ENCODE measurements at places on chromosomes 11 and 22.

GRCh38 chr11:47523490-47524225 lies 29.3 kb downstream of the CELF1 start:
- peak; percentile 6 for DNase-seq

GRCh38 chr11:128938156-128938885 lies 4.3 kb downstream of the TP53AIP1 start:
- DNase-seq, result no peak

DNA sequence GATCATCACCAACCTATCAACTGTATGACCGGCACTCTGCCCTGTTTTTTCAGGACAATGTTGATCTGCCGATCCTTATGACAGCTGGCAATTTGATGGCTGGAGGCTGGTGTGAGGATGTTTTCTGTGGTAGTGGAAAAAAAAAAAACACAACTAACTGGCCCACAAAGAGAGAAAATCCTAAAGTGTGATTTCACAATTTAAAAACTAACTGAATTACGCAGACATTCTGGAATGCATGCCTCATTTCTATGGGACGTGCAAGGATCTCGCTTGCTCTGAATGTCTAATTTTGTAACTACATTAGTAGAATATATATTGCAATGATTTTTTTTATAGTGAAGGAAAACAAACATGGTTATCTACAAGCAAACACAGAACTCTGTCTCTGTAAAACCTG lies 590.5 kb downstream of the ETS1 start:
- no peak for DNase-seq

DNA sequence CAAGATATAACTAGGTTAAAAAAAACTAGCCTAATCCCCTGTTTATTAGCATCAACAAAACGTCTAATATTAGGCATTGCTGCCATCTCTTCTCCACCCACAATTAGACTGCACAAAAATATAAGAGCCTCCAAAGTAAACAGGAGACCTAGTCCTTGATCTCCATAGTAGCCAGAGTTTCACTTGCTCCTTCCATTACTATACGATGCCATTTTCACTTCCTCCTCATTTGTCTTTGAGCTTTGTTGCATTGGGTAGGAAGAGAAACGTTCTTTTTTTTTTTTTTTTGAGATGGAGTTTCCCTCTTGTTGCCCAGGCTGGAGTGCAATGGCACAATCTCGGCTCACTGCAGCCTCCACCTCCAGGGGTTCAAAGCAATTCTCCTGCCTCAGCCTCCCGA lies 42.3 kb upstream of the RDX start:
- no peak for DNase-seq

- no peak for DNase-seq
Observed at GRCh38 chr11:8011981-8012444, 24.9 kb downstream of the EIF3F start.

GRCh38 chr22:24498824-24499223 lies 3.7 kb downstream of the UPB1 start:
- DNase-seq, result no peak

GRCh38 chr11:57422669-57423068 lies 4.3 kb downstream of the SLC43A3 start:
- no peak for DNase-seq

- DNase-seq, result no peak
Observed at GRCh38 chr11:12285106-12285505, 92.3 kb upstream of the PARVA start.

DNA sequence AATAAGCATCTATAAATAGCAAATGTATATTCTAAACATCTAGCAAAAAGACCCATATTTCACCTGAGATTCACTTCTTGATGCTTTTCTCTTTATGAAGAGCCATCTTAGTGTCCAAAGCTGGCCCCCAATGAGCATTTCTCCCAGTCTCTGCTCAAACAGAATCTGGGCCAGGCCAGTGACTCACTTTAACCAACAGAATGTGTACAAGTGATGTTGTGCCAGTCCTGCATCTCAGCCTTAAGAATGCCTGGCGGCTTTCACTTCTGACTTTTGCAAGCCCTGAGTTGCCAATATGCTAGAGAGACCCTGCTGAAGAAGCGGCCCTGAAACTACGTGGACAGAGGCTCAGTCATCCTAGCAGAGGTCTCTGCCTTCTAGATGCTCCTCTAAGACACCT lies 6.9 kb upstream of the COPB1 start:
- DNase-seq, result no peak

- DNase-seq, result no peak
Observed at GRCh38 chr11:130732476-130732875, 183.8 kb downstream of the SNX19 start.

DNA sequence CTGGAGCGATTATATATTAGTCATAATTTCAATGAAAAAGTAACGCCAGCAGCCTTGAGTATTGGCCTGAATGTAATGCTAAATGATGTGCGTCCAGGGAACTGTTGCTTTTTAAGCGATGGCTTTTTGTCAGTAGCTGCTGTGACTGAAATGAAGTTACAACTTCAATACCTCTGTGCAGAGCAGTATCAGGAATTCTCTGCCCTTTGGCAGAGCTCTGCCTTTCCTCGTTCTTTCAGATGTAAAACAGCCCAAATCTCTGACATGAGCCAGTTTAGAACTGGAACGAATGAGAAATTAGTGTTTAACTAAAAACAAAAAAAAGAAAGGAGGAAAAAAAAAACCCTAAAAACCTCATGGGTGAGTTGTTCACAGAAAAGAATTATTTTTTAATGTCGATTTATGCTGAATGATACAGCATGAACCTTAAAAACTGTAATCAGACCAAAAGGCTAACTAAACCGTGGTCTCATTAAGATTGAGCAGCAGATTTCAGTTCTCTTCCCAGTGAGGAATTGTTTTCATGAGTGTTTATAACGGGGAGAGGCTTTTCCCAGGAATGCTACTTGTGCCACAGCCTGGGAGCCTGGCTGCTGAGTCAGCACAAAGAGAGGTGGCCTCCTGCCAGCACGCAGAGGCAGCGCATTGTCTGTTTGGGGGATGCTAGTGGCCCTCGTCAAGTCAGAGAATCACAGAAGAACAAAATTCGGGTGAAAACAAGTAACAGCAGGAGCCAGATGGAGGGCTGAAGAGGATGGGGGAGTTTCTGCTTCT lies 146.2 kb upstream of the RASSF10 start:
- DNase-seq, result no peak

DNA sequence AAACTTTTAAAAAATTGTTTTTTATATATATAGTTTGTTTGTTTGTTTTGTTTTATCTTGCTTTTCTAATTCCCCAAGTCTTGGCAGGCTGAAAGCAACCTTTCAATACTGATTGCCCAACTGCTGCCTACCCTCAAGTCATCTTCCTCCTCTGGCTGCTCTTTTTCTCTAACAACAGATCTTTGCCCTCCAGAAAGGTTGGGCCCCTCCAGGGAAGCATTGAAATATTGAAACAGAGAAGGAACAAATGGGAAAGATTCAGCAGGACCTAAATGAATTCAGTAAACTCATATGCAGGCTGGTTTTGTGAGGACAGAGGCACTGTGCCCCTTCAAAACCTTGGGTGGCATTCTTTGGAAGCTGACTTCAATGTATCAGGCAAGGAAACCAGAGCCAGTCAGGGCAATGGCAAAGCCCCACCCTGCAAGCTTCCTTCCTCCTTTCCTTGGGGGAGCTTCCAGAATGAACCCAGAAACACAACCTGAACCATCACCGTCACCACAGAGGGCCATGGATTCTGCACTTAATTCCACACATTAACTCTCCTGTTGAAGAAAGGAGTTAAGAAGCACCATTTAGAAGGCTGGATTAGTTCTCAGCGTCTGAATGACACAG lies 815 bp upstream of the MS4A6A start:
- no peak for DNase-seq

DNA sequence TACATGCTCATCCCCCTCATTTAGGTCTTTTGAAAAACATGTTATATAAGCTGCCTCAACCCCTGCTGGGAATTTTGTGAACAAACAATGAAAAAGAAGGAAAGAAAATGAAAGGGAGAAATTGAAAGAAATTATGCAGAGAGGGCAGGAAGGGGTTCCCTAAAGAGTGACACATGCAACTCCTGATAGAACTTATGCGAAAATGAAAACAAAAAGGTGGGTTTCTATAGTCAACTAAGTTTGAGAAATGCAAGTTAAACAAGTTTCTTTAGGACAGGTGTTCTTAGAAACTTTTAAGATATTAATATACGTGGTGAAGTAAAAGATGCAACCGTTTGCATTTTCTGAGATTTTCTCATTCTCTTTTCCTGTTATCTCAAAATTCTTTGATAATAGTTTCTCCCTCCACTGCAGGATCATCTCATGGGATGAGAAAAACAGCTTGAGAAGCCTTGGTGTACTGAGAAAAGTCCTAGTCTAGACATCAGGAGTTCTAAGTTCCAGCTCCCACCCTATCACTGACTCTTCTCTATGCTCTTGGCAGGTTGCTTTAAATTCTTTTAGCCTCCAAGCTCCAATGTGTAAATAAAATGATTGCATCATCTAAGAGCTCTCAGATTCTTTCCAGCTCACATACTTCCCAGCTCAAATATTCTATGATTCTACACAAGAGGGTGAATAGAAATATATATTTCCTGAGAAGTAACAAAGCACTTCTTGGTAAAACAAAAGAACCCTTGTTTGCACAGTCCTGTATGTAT lies 109.2 kb downstream of the FAM76B start:
- no peak for DNase-seq

DNA sequence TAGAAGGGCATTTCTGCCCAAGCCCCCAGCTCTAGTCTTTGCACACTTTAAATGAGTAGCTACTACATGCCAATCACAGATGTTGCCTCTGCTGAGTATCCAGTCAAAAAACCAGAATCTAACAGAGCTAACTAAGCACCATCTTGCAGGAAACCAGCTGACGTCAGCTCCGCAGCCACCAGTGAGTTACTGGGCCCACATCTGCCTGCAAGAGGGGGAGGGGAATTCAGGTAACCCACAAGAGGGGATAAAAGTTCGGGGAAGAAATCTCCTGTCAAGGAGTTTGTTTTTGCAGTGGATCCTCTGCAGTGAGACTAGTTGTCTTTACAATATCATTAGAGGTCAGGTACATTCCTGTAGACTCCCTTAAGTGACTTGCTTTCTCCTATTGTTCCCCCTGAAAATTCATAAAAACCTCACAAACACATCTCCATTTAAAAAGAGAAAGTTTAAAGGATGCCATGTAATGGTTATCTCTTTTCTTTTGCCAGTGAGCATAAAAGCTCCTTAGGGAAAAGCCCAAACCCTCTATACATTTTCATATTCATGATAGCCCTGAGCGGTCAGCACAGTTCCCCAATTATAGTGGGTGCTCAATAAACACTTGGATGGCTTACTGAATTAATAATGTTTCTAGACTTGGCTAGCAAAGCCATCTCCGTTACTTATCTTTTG lies 9.3 kb downstream of the CD44 start:
- peak; percentile 15 for DNase-seq

GRCh38 chr11:10927538-10927937 lies 69.7 kb upstream of the ZBED5 start:
- DNase-seq, result no peak

- DNase-seq, result no peak
Observed at GRCh38 chr11:119835753-119836152, 106.8 kb upstream of the NECTIN1 start.

DNA sequence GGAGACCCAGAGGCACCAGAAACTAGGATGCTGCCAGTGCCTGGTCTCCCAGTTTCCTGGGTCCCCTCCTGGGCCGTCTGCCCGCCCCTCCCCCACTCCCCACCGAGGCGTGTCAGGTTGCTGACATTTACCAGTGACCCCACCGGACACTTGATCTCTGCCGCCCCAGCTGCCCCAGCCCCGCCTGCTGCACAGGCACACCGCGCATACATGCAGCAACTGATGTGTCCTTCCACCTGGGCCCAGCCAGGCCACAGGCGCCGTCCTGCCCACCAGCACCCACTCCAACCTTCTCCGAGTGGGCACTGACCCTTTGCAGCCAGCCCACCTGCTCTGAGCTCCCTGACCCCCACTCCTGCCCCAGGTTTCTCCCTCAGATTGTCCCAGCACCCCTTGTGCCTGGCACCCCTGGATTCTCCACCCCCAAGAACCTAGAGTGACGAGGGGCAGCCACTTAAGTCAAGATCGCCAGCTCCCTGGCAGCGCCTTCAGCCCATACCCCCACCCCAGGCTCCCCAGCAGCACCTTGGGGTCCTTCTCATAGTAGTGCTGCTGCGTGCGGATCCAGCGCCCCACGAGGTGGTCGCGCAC lies 548 bp downstream of the PYGM start:
- no peak for DNase-seq

DNA sequence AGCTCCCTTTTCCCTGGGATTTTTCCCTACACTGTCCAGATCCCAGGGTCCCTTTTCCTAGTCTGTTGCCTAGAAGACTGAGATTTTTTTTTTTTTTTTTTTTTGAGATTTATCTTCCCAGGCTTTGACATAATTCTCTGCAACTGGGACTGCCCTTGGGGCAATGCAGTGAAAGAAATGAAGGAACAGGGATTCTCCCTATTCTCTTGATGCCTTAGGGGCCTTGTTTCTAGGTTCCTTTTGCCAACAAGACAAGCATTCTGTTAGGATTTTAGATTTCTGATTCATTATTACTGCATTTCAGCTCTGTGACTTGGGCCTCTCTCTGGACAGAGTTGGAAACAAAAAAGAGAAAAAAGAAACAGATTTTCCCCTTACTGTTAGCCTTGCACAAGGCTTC lies 47.3 kb downstream of the QSER1 start:
- no peak for DNase-seq

- DNase-seq, result no peak
Observed at GRCh38 chr22:32803020-32803737, 1.7 kb downstream of the TIMP3 start.

DNA sequence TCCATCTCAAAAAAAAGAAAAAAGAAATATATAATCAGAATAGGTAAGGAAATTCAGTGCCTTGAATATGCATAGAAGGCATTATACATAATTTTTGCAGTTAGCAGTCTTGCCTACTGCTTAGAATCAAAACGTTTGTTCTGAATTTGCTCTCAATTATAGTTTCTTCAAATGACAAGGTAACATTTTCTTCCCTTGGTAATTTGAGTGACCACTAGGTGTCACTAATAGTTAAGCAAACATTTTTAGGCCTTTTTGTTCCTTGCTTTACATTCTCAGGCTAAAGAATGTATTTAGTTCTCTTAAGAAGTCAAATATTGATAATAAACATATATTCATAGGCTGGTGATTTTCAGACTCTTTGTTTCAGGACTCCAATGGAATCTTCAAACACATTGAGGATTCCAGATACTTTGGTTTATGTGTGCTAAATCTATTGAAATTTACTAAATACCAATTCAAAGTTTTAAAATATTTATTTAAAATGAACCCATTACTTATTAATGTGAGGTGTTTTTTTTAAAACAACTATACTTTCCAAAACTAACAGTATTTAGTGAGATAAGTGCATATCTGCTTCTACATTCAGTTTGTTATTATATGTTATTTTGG lies 55.0 kb upstream of the DEPDC7 start:
- DNase-seq, result no peak

DNA sequence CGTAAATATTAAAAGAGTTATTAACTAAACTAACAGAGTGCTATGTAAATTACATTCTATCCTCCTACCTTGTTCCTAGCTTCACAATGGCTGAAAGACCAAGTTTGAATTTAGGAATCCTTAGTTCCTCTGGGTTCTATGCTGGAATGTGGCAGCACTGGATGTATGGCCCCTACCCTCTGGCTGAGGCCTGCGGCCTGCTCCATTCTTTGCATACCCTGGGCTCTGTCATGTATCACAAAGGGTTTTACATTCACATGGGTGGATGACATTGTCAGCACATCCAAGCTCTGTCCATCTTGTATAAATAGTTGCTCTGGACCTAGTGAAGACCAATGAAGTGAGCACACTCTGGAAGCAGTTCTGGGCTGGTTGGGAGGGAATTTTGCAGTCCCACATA lies 54.5 kb downstream of the AASDHPPT start:
- DNase-seq, result no peak

GRCh38 chr11:9815486-9816136 lies 151.7 kb downstream of the SWAP70 start:
- no peak for DNase-seq

GRCh38 chr11:32830413-32830738 lies 649 bp downstream of the PRRG4 start:
- no peak for DNase-seq

Measured in activated naive CD4-positive, alpha-beta T cell (primary cell).